Frontal cortex (tissue), 4 donors: ENCODE measurements at places on chromosomes 1 and 21. TPM values are rescaled to one million over a fixed set of nuclear protein-coding genes. Genes with fewer than 3 reads are reported as not detected.

TEDDM1 gene
- total RNA-seq: not detected

ARMH1 gene
- total RNA-seq: 4.5 TPM

RPTN gene
- total RNA-seq: not detected

- no peak for DNase-seq
Observed at GRCh38 chr1:229984310-229984991, 82.6 kb upstream of the GALNT2 start.

DNA sequence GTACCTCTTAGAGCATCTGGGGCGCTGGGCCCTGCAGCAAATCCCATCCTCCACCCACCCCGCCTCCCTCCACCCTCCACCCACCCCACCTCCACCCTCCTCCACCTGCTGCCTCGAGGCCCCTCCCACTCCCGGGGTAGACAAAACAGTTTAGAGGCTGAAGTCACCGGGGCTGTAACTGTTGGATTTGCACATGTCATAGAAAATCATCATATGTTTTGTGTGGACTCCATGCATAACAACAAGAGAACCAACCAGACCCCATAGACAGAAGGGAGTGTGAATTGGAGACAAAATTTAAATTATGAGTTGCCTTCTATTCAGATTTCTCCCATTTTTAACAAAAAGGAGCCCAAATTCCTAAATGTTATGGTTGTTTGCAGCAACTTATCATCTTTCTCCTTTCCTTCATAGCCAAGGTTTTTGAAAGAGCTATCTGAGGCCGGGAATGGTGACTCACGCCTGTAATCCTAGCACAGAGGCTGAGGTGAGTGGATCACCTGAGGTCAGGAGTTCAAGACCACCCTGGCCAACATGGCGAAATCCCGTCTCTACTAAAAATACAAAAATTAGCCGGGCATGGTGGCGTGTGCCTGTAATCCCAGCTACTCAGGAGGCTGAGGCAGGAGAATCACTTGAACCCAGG lies 28.2 kb upstream of the LGALS8 start:
- DNase-seq: no peak

GRCh38 chr21:31329456-31330143 lies 14.5 kb downstream of the TIAM1 start:
- no peak for DNase-seq
